Amniotic stem cell (primary cell): ENCODE measurements at places on chromosomes 12 and 14.

GRCh38 chr12:81070846-81071245 lies 7.0 kb upstream of the ACSS3 start:
- DNase-seq, result no peak

GRCh38 chr14:90005939-90006530 lies 50.3 kb downstream of the TDP1 start:
- no peak for DNase-seq

DNA sequence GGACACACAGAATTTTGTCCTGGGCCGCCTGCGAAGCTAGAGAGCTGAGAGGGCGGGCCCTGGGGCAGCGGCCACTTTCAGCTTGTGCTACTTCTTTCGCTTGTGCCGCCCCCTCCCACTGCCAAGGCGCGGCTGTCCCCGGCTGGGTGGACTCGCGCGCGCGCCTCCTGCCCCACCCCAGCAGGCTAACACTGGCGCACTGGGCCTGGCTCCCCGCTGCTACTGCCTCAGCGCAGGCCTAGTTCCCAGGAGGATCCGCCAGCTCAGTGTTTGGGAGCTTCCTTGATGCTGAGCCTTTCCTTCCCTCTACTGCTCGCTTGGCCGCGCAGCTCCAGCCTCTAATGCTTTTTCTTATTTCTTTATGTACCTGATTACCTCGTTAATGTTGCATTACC lies 27.4 kb upstream of the METAP2 start:
- no peak for DNase-seq

DNA sequence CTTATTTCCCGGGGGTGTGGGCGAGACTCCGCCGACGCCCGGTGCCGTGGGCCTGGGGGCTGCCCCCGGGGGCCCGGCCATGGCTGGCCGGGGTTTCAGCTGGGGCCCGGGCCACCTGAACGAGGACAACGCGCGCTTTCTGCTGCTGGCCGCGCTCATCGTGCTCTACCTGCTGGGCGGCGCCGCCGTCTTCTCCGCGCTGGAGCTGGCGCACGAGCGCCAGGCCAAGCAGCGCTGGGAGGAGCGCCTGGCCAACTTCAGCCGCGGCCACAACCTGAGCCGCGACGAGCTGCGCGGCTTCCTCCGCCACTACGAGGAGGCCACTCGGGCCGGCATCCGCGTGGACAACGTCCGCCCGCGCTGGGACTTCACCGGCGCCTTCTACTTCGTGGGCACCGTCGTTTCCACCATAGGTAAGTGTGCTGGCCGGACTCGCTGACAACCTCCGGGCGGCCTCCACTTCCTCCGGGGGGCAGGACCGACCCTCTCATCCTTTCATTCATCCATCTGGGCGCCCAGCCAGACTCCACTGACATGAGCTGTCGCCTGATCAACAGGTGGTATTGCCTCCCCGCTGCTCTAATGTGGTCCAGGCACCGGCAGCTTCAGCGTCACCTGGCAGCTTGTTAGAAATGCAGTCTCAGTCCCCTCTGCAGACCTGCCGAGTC lies 467 bp downstream of the KCNK13 start:
- DNase-seq, result no peak

GRCh38 chr14:85315733-85316290 lies 214.1 kb upstream of the FLRT2 start:
- no peak for DNase-seq

DNA sequence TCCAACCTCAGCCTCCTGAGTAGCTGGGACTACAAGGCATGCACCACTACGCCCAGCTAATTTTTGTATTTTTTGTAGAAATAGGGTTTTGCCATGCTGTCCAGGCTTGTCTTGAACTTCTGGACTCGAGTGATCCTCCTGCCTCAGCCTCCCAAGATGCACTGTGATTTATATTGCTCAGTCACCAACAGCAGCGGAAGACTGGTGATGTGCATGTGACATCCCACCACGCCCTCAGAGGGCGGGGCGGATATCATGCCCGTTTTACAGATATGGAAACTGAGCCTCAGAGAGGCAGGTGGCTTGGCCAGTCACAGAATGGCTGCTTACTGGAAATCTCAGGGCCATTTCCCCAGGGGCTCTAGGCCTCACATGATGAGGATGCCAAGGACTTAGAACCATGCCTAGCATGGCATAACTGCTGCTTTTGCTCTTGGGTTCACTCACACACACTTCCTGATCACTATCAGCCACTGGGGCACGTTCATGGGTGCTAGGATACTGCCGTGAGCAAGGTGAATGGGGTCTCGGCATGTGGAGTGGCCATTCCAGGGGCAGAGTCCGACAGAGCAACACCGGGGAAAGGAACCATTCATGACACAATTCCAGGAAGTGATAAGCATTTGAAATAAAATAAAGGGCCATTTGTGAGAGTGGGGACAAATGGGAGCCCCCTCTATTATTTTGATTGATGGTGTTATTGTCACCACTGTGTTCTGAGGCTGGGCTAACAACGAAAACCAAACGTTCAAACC lies 31.9 kb downstream of the RBM19 start:
- no peak for DNase-seq

DNA sequence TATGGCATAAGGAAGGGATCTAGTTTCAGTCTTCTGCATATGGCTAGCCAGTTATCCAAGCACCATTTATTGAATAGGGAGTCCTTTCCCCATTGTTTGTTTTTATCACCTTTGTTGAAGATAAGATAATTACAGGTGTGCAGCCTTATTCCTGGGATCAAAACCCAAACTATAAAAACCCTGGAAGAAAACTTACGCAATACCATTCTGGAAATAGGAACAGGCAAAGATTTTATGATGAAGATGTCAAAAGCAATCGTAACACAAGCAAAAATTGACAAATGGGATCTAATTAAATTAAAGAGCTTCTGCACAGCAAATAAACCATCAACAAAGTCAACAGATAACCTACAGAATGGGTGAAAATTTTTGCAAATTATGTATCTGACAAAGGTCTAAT lies 128.5 kb upstream of the DCN start:
- DNase-seq, result no peak

- DNase-seq, result peak; percentile 97
Measured at GRCh38 chr14:31263485-31264133, 56.0 kb upstream of the HECTD1 start.
